ENCODE measurements at places on chromosomes 5 and 9.

DNA sequence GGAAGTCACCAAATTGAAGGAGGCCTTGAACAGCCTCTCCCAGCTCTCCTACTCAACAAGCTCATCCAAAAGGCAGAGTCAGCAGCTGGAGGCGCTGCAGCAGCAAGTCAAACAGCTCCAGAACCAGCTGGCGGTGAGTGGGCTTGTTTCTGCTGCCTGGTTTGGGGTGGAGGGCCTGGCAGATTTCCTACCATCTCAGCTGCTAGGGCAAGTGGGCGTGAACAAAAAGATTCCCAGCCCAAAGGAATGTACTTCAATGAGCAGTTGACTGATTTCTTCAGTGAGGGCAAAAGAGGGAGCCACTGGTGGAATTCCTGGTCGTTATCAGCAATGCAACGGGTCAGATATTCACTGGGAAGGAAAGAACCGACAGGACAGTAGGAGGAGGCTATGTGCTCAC, 12.6 kb upstream of the TTC23L start:
- ATAC-seq: no peak

DNA sequence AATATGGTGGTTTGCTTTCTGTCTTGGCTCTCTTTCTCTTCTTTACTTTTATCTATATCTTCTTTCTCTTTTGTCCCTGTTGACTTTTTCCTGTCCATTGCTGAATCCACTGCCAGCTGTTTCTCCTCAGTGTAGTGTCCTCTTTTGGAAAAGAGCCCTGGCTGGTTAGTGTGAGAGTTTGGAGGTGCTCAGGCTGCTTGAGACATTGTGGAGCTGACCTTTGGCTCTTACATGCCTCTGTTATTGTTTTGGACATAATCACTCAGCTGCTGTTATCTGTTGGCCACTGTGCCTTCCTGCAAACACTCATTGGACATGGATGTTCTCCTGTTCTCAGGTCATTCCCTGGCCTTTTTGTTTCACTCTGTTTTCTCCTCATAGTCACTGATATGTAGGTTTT, 295.4 kb upstream of the RIOK2 start:
- ATAC-seq: no peak

GRCh38 chr5:40838086-40838485, 3.1 kb upstream of the RPL37 start:
- no peak for ATAC-seq

DNA sequence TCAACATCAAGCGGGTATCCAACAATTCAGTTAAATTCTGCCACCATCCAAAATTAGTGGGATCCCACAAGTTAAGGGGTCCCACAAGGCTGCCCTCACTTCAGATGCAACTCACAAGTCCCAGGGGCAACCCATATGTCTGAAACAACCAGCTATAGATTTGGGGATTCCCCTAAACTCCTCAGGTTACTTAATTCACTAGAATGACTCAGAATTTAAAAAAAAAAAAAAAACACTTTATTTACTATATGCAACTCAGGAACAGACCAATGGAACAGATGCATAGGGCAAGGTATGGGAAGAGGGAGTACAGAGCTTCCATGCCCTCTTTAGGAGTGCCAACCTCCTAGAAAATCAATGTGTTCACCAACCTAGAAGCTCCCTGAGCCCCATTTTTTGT, 15.1 kb downstream of the AUH start:
- peak; percentile 53 for ATAC-seq

GRCh38 chr9:70131296-70131695, 87.6 kb downstream of the MAMDC2 start:
- no peak for ATAC-seq

DNA sequence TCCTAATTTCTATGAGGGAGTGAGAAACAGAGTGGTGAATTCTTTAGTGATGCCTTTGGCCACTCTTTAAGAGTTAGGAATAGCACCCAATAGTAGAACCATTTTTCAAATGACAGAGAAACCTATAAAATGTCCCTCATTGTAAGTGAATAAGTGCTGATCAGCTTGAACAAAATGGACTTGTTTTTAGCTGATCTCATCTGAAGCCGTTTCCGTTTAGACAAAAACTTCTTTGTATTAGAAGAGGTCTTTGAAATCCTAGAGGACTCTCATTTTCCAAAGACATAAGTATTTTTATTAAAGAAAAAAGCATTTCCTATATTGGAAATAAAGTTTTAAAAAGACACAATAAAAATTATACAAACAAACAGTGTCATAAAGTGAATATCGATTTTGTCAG, 273.9 kb downstream of the ARHGEF28 start:
- no peak for ATAC-seq

DNA sequence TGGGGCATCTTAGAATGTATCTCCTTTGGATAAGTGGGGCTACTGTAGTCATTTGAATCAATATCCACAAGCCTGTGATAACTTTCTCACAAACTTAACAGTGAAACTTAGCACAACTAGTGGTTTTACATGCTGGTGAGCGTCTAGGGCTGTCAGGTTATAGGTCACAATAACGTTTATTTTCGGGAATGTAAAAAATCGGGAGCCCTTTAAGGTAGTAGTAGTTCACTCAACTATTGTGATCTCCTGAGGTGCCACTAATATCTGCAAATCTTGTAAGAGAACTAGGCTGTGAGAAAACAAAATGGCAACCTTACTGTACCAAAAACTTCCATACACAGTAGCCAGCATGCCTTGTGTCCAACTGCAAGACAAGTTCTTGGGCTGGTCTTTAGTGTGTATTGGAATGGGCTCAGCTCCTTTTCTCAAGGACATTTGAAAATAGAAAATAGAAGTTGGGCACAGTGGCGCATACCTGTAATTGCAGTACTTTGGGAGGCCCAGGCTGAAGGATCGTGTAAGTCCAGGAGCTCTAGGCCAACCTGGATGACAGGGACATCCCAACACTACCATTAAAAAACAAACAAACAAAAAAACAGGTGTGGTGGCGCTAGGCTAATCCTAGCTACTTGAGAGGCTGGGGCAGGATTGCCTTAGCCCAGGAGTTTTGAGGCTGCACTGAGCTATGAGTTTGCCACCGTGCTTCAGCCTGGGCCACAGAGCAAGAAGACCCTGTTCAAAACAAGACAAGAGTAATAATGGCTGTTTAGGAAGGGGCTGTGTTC, 5.2 kb upstream of the PKN3 start:
- no peak for ATAC-seq

GRCh38 chr5:181054138-181054537, 14.1 kb downstream of the BTNL9 start:
- ATAC-seq: no peak

DNA sequence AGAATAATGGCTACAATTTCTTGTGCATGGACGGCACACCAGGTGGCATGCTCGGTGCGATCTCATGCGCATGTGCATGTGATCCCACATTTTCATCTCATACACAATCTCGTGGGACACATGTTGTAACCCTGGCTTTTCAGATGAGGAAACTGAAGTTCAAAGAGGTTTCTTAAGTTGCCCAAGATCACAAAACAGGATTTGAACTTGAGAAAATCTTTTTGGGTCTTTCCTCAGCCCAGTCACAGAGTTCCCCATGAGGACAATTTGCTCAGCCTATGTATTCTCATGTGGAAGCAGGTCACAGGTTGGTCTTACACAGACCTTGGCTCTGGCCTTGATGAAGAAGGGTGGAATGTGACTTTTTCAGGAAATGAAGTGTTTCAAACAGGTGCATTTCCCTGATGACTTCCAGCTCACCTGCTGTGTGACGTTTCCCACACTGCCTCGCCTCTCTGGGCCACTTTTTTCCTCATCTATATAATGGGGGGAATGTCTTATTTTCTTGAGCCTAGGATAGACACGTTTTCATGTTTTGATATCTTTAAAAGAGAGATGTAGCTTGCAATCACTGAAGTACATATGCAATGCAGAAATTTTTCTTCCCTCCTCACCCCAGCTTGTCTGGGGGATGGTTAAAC, 7.1 kb upstream of the ORM1 start:
- ATAC-seq: no peak

- ATAC-seq: peak; percentile 35
Observed at GRCh38 chr9:73200694-73201452, 49.2 kb downstream of the ANXA1 start.

- no peak for ATAC-seq
Observed at GRCh38 chr9:127451608-127451857, 223 bp downstream of the LRSAM1 start.

All from activated T-helper 17 cell treated with anti-CD3 and anti-CD28 coated beads, Interleukin-2, amount 50 U/mL, for 72 hours (primary cell).